ENCODE measurements at places on chromosomes 16 and 17.
A peak's percentile ranks its signal among the peaks of the same experiment; 100 is the strongest.

DNA sequence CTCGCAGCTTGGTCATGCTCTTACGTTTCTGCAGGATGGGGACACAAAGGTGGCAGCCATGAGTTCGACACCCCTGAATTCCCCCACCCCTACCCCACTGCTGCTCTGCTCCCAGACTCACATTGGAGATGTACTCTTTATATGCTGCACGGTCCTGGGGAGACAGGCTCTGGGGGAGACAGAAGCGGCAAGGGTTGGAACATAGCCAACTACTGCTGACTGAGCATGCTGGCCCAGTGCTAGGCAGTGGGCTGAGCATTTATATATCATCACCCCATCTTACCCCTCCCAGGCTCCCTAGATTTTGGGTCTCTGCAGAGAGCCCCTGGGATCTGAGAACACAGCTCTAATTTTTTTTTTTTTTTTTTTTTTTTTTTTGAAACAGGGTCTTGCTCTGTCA is 8.1 kb upstream of the ATXN7L3 start:
- no peak for DNase-seq

GRCh38 chr17:30351735-30352134 is 17.9 kb upstream of the TMIGD1 start:
- no peak for DNase-seq

- peak; percentile 72 for DNase-seq
These were observed 818 bp downstream of the DNAJC7 start for GRCh38 chr17:42016411-42016831.

- no peak for DNase-seq
These were observed 212.2 kb upstream of the FOXF1 start for GRCh38 chr16:86297866-86298757.

DNA sequence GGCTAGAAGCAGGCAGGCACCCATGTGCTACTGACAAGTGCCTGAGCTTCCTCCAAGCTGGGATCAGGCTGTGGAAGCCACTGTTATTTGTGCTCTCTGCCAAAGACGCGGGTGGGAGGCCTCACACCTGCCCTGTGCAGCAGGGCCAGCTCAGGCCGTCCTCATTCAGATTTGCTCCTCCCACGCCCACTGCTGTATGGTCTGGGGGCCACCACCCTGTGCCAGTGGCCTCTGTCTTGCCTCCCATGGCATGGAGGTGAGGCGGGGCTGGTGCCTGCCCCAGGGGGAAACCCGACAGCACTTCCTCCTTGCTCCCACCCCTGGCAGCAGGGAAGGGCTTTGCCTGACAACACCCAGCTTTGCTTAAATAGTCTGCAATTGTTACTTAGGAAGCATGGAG is 356.5 kb upstream of the CDH8 start:
- DNase-seq, result no peak

DNA sequence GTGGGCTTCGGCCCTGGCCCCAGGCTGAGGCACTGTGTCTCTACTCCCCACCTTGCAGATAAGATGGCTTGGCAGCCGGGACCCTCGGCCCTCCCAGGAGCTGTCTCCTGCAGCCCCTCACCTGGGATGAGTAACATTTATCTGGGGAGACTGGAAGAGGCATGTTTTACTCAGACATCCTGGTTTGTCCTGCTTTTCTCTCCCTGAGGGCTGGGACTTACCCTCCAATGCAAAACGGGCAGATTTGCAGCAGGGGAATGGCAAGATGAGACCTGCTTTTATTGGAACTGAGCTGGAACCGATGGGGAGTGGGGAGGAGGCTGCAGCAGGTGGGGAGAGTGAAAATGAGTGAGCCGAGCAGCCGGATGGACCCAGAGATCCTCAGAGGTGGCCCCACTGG is 27.3 kb upstream of the UBE2G1 start:
- DNase-seq, result peak; percentile 69

DNA sequence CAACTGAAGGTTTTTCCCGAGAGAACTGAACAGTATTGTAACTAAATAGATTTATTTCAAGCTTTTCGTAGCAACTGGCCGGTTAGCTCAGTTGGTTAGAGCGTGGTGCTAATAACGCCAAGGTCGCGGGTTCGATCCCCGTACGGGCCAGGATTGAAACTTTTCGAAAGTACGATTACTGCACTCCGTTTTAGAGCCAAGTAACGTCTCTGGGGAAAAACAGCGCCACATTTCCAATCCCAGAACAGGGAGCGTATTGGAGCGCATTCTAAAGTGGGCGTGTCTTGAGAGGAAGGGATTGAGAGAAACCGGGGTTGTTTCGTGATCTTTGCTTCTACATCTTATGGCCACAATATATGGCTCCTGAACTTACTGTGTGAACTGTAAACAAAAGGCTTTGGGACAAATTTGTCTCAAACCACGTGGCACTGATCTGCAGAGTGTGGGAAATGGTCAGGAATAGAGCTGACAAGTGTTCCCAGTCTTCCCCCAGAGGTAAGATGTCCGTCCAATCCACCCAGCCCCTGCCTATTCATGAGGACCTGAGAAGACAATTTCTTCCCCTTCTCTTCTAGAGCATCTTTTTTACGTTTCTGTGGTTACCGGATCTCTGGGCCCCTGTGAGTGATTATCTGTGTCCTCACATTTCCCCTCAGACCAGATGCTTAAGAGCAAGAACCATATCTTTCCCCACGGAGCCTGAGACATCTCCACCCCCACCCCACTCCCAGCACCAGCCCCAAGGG is 2.3 kb downstream of the BORCS6 start:
- peak; percentile 99 for DNase-seq

DNA sequence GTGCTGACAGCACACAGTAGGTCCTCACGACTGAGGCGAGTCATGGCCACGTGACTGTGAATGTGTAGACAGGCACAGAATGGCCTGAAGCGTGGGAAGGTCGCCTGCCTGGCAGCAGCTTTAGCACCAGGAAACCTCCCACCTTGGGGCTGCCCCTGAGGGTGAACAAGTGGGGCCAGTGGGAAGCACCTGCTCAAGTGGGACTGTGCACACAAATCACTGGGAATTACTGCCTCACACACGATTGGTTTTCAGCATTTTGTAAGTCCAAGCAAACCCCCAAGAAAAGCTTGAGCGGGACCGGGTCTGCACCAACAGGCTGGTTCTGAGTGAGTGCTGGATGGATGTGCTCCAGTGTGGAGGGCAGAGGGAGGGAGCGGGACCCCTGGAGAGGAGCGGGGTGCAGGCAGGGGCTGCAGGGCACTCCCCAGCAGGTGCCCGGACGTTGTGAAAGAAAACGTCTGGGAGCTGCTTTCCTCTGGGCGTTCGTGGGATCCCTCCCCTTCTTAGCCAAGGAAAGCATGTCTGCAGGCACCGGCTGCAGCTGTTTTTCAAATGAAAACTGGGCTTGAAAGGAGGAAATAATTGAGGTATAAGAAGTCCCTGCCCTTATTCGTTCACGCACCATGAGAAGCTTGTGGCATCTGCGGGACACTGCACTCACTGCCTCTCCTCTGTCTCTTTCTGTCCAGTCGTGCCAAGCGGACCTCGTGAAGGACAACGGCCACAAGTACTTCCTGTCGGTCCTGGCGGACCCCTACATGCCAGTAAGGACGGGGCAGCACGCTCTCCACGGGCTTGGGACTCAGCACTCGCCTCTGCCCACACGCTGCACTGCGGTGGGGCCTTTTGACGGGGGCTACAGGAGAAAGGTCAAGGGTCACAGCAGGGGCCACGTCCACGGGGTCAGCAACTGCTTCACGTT is 111.7 kb upstream of the CHMP6 start:
- no peak for DNase-seq
